Activated CD4-positive, alpha-beta T cell treated with anti-CD3 and anti-CD28 coated beads, Interleukin-2, amount 50 U/mL, for 48 hours (primary cell): ENCODE measurements at places on chromosomes 12 and 14.

GRCh38 chr12:53974084-53975063 is at the start of gene HOTAIR:
TSS of gene HOTAIR (minus strand) at chr12:53974954.
- peak; percentile 22 for DNase-seq

GRCh38 chr12:15550793-15551192 is 228.5 kb downstream of the PTPRO start:
- no peak for DNase-seq

GRCh38 chr14:37403626-37404025 is 191.4 kb downstream of the FOXA1 start:
- no peak for DNase-seq

- peak; percentile 1 for DNase-seq
These were observed 858 bp upstream of the KCNA1 start for GRCh38 chr12:4908684-4909409.

DNA sequence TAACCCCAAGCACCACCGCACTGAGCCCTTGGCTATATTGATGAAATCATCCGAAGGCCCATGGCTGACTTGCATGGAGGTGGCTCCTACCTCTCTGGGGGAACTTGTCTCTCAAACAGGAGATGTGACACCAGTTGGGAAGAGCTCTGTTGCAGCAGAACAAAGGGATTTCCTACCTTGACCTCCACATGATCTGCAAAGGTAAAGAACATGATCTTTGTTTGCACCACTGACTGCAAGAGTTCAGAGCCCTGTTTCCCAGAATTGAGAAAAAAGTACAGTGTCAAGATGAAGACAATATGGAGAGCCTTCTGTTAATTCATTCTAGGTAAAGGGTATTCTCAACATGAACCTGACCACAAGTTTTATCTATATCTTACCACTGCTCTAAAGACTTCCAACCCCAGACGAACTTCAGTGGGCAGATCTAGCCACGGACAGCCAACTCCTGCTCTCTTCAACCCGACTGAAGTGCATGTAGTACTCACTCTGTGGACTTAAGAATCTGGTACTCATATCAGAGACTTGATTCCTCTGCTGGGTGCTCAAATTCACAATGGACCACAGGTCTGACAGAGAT is 32.1 kb downstream of the ZFYVE26 start:
- DNase-seq: no peak

DNA sequence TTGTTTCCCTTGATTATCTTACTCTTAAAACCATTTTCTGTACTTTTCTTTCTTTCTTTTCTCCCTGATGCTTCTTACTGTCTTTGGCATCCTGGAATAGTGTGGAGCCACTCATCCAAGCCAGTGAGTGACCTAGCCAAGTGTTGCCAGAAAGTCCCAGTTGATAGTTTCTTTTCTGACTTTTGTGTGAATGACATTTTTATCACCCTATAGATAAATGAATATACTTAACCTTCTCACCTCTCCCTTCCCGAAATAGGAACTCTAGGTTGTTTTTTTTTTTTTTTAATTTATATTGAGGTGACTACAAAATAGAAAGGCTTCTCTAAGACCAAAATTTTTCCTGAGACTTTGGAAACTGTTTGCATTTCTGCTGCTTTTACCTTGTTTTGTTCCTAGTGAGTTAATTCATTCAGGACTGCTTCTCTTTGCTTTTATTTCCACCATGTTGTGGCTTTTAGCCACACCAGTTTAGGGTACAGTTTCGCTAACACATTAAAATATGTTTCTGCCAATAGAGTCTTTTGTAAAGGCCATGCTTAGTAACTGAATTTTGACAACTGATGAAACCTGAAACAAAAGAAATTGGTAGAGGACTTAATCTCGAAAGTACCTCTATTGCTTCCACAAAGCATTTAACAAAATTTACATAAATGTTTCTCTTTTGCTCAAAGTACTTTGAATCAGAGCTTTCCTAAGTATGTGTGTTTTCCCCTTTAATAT is 194.6 kb downstream of the ERC1 start:
- no peak for DNase-seq

- DNase-seq: peak; percentile 10
These were observed 127.7 kb downstream of the SNAPC1 start for GRCh38 chr14:61889914-61890351.

GRCh38 chr14:104348741-104349140 is 210.4 kb downstream of the KIF26A start:
- no peak for DNase-seq

- DNase-seq: no peak
These were observed 7.7 kb downstream of the THAP2 start for GRCh38 chr12:71671816-71672215.

DNA sequence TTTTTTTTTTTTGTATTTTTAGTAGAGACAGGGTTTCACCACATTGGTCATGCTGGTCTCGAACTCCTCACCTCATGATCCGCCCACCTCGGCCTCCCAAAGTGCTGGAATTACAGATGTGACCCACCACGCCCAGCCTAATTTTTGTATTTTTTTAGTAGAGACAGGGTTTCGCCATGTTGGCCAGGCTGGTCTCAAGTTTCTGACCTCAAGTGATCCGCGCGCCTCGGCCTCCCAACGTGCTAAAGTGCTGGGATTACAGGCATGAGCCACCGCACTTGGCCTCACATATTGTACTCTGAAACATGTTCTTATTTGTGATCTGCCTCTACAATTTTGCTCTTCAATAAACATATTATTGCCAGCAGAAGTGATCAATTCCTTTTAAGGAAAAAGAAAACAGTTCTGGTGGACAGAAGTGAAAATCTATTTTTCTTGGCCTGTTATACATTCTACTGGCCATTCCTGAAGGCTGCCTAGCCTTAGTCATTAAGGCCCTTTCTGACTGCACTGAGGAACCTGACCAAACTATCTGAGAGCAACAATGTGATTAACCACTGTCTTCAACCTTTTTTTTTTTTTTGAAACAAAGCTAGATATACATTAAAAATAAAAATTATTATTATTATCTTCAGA is 36.1 kb downstream of the SNX6 start:
- DNase-seq: no peak

DNA sequence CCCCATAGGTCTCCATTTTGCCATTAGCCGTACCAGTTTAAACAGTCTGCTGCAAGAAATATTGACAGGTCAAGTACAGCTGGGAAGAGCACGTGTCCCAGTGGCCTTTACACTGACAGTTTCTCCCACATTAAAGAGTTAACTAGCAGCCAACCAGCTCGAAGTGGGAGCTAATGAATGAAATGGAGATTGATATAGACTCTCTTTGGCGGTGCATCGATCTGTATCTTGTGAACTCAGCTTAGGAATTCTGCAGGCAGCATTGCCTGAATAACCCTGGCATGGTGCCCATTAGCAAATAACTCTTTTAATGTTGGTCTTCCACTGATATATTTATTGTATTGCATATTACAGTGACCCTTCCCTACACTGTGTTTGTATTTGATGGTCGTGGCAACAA is 319.4 kb downstream of the EGLN3 start:
- no peak for DNase-seq

DNA sequence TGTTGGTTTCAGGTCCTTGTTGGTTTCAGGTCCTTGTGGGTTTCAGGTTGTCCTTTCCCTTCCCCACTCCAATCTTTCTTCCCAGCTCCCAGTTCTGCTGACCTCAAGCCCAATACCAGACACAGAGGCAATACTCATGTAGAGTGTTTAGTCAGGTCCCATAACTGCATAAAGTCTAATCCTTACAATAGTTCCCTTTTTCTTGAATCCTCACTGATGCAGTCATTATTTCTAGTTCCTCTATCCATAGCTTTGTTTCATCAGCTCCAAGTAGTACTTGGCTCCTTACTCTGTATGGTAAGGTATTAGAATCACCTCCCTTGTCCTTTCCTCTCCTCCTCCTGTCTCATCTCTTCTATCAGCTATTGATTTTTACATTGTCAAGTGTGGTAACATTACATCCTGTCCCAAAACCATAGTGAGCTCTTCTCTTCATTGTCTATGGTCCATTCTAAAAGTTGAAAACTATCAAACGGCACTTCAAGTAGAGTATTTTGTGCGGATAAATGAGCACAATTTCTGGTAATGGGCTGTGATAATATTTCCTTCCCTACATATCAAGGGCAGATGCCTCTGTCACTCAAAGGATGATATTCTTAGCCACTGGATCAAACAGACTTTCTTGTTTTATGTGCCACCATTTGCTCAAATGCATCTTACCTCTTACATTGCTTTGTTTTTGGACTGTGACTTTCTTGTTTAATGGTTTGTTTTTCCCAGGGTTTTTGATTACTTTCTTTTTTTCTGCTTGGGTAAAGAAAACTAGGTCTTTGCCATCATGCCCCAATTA is 57.2 kb upstream of the JDP2 start:
- DNase-seq: no peak

- peak; percentile 10 for DNase-seq
These were observed 837.6 kb downstream of the VRK1 start for GRCh38 chr14:97634751-97635150.

DNA sequence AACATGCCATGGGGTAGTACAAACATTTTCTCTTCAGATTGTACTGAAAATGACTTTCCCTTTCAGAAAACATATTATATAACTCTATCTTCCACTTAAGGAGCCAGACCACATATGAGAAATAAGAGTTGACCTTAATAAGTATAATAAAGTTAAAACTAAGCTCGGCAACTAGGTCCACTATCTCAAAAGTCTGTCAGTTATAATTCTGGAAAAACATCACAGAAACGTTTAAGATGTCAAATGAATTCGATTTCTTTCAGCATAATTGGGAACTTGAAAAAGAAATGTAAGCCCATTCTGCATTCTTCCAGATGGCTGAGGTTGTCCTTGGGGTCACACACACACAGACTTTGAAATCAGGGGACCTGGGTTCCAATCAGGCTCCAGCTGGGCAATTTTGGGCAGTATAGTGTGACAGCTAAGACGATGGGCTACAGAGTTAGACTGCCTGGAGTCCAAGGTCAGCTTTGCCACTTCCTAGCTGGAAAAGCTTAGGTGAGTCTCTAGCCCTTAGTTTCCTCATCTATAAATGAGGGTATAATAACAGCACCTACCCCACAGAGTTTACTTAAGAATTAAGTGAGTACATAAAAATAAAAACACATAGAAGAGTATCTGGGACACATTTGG is 75.6 kb downstream of the PPP2R5E start:
- DNase-seq: no peak

DNA sequence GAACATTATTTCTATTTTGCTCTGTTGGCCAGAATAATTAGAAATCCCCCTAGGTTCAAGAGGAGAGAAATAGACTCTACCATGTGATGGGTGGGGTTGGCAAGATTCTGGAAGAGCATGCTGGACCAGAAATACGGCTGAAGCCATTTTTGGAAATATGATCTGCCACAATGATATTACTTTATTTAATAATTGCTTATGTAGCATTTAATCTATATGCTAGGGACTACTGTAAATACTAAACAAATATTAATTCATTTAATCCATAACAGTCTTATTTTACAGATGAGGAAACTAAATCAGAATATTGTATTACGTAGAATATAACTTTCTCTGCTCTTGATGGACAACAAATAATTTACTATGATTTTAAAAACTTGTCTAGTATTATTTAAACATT is 193.7 kb downstream of the RAD51B start:
- DNase-seq: no peak

GRCh38 chr12:127785986-127786590 is 480.9 kb upstream of the TMEM132C start:
- no peak for DNase-seq

GRCh38 chr12:90543841-90544240 is 411.1 kb downstream of the CCER1 start:
- DNase-seq: no peak

DNA sequence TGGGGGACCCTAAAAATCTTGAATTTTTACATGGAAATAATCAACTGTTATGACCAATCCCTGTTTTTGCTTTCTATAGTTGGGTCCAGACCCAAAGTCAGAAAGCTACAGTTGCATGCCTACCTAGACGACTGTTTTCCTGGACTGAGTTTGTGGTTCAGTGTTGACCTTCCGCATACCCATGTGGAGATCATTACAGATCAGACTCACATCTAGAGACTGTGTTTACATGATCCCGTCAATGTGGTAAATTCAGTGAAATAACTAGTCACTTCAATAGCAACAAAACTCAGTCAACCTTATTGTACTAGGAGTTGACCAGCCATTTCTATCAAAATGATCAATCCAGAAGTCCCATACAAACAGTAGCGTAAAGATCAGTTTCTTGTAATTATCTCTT is 257.6 kb downstream of the EGLN3 start:
- DNase-seq: no peak

GRCh38 chr12:25084816-25085215 is 110.1 kb downstream of the DNAI7 start:
- DNase-seq: no peak
